Stimulated activated naive CD8-positive, alpha-beta T cell treated with anti-CD3 and anti-CD28 coated beads, Interleukin-15, amount 100 ng/mL, for 72 hours (primary cell): ENCODE measurements at places on chromosomes 12 and 14.
A peak's percentile ranks its signal among the peaks of the same experiment; 100 is the strongest.

- no peak for DNase-seq
Measured at GRCh38 chr12:124663771-124664366, 96.5 kb upstream of the NCOR2 start.

DNA sequence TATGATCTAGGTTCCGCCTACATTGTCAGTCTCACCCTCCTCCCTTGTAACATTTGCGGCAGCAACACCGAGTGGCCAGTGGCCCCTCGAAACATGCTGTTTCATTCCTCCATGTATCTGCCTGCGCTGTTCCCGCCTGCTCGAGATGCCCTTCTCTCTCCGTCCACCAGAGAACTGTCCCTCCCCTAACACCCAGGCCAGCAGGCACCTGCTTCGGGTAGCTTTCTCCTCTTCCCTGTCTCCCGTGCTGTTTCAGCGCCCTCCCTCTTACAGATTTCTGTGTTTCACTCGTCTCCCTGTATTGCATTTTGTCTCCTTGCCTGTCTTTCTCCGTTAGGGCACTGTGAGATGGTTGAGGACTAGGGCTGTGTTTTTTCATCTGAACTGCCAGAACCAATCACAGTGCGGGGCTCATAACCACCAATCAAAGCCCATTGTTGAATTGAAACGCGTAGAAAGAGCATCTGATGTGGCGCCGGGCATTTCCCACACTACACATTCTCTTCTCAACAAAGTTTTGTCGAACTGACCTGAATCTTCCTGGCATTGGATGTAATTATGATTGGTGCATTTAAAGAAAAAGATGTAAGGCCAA is 40.9 kb upstream of the ELK3 start:
- no peak for DNase-seq

- no peak for DNase-seq
Measured at GRCh38 chr14:93099196-93099595, 16.5 kb downstream of the ITPK1 start.

DNA sequence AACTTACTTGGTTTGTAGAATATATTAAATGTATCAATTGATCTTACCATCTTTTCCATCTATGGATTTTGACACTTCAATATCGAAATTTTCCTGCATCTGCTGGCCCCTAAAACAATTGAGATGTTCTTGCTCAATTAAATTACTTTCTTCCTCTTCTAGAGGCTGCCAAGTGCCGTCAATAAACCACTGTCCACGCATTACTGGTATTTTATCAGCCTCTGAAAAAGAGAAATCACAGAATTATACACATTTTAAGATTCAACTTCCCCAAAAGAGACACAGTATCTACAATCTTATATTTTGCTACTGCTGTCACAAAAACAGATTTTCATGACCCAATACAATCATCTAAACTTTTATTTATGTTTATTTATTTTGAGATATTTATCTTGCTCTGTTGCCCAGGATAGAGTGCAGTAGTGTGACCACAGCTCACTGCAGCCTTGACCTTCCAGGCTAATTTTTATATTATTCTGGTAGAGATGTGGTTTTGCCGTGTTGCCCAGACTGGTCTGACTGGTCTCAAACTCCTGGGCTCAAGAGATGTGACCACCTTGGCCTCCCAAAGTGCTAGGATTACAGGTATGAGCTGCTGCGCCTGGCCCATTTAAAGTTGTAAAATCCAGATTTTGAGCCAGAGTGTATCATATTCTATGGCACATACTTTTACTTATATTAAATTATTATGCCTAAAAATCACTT is 49.3 kb downstream of the DDHD1 start:
- no peak for DNase-seq

- no peak for DNase-seq
Measured at GRCh38 chr12:122318607-122319605, 52.6 kb upstream of the VPS33A start.

DNA sequence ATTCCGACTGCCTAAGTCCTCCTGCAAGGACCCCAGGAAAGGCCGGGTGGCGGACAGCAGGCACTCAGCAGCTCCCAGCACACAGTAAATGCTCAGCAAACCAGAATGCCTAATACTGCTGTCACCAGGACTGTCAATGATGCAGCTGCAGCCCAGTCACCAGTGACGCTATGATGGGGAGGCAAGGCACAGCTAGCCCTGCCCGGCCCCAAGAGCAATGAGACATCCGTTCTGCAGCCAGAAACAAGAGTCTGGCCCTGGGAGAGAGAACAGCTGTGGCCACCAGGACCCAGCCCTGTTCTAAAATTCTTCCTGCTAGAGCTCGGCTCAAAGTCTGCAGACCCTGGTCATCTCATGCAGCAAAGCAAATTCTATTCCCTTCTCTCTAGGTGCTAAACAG is 69.8 kb downstream of the NCOR2 start:
- no peak for DNase-seq

DNA sequence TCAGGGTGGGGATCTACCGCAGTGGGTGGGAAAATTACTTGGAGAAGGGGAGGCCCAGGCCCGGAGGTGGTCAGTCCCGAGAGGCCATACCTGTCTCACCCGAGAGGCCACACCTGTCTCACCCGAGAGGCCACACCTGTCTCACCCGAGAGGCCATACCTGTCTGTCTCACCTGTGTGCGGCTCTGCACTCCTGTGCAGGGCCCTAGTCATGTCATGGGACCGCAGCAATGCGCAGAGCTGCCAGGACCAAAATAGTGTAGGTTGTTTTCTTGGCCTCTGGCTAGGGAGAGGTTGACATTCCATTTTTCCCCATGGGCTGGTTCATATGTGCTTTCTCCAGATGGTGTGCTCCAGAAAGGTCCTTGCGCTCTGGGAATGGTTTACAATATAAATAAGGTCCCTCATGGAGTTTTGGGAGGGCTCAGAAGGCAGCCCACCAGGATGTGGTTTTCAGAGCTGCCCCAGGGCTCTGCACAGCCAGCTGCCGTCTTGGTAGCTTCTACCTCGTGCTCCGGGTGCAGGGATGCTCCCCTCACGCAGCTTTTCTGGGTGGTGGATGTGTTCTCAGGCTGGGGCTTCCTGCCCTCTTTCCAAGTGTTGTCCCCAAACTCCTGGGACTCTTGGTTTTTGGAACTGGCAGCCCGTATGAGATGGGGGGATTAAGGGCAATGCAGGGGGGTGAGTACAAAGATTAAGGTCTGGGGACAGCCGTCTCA is 58.2 kb downstream of the CACNA1C start:
- no peak for DNase-seq

- no peak for DNase-seq
Measured at GRCh38 chr12:121561009-121561395, 19.8 kb downstream of the KDM2B start.

- DNase-seq, result no peak
Measured at GRCh38 chr14:89690139-89690538, 264.4 kb downstream of the EFCAB11 start.

- DNase-seq, result no peak
Measured at GRCh38 chr12:118187751-118188435, 52.0 kb downstream of the PEBP1 start.

GRCh38 chr12:42407306-42407705 is 81.3 kb downstream of the PPHLN1 start:
- DNase-seq, result no peak

- DNase-seq, result no peak
Measured at GRCh38 chr12:127074161-127074560, 1192.8 kb upstream of the TMEM132C start.

GRCh38 chr12:78156751-78157150 is 326.1 kb downstream of the NAV3 start:
- DNase-seq, result no peak

DNA sequence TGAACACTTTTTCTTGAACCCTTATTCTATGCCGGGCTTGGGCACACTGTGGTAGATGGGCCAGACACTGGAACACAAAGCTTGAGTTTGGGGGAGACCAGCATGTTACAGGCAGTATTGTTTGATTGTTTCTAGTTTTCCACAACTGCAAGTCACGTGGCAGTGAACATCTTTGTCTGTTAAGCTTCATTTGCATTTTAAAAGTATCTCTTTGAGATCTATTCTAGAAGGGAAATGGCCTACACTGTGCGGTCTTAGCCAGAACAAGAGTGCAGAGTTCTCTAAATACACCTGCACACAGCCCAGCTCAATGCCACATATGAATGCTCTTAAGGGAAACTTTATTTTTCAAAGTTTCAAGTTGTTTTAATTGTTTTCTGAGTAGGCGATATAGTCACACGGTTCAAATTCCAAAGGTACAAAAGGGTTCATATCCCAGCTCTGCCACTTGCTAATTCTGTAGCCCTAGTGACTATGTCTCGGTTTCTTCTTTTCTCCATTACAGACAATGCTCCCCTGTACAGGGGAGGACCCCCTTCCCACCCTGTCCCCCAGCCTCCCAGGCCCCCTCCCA is 24.9 kb downstream of the RIN3 start:
- no peak for DNase-seq

- DNase-seq, result no peak
Measured at GRCh38 chr14:104473649-104474494, 105.7 kb upstream of the C14orf180 start.

GRCh38 chr12:46585854-46586621 is 213.5 kb upstream of the SLC38A2 start:
- DNase-seq, result peak; percentile 16

- DNase-seq, result no peak
Measured at GRCh38 chr12:119082496-119082895, 96.2 kb upstream of the HSPB8 start.

- peak; percentile 10 for DNase-seq
Measured at GRCh38 chr12:65823513-65824375, 539 bp upstream of the HMGA2 start.

DNA sequence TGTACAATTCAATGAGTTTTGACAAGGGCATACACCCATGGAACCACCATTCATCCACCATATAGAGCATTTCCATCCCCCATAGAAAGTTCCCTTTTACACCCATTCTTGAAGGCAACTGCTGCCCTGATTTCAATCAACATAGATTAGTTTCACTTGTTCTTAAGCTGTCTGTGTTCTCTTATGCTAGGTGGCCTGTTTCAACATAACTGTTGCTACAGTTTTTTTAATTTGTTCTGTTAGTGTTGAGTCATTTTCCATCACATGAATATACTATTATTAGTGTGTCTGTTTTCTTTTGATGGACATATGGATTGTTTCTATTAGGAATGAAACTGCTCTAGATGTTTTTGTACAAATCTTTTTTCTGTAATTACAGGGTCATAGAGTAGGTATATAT is 123.4 kb downstream of the PTPRQ start:
- no peak for DNase-seq

DNA sequence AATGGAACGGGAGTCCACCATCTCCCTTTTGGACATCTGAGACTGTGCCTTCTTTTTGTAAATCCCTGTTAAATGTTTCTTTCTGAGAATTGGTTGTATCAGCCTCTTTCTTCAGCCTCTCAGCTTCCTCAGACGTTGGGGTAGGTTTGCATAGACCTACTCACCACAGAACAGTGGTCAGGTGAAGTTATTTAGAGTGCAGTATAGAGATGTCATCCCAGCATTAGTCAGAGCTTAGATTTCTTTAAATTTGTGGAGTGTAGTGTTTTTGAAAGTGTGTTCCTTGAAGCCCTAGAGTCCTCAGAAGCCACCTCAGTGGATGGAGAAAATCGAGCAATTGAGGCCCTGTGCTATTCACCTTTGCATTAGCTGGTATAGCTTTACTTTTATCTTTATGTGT is 8.9 kb upstream of the EEA1 start:
- no peak for DNase-seq
